ENCODE measurements at places on chromosomes 5 and 9.

- no peak for DNase-seq
Observed at GRCh38 chr9:20573023-20573422, 49.3 kb downstream of the MLLT3 start.

DNA sequence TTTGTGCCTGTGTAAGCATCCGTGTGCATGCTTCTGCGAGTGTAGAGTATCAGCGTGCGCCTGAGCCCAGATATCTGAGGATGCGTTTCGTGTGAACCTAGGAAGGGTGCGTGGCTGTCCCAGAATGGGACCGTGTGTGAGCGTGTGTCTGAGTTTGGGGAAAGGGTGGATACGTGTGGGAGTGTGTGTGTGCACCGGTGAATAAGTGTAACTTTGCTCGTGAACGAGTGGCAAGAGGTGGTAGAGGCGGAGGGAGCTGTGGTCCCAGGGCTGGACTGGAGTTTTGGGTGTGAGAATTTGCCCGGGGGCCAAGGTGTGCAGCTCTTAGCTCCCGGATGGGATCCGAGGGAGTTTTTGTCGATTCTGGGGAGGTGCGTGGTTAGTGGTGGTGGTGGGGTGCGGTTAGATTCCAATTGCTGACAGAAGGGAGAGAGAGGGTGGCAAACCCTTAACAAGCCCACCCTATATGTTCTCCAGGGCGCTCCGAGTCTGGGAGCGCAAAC lies 686 bp upstream of the COL27A1 start:
- DNase-seq = no peak

GRCh38 chr5:96595300-96596090 lies 66.7 kb upstream of the CAST start:
- peak; percentile 22 for DNase-seq

DNA sequence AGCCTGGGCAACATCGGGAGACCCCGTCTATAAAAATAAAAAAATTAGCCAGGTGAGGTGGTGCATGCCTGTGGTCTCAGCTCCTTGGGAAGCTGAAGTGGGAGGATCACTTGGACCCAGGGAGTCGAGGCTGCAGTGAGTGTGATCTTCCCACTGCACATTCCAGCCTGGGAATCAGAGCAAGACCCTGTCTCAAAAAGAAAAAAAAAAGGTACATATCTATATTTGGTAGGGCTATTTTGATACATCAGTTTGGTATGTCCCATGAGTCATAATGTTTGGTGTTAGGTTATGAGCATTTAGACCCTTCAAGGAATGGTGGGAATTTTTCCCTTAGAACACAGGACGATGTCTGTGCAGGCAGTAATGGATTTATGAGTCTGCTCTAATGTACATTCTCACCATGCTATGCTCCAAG lies 55.3 kb upstream of the POU4F3 start:
- no peak for DNase-seq

GRCh38 chr5:144203750-144204596 lies 33.3 kb downstream of the KCTD16 start:
- DNase-seq = peak; percentile 51

- DNase-seq = no peak
Observed at GRCh38 chr5:128681764-128682592, 143.9 kb upstream of the FBN2 start.

GRCh38 chr9:78879324-78880100 lies 582.6 kb downstream of the PSAT1 start:
- DNase-seq = no peak

- DNase-seq = no peak
Observed at GRCh38 chr9:86751207-86751606, 196.1 kb downstream of the GAS1 start.

DNA sequence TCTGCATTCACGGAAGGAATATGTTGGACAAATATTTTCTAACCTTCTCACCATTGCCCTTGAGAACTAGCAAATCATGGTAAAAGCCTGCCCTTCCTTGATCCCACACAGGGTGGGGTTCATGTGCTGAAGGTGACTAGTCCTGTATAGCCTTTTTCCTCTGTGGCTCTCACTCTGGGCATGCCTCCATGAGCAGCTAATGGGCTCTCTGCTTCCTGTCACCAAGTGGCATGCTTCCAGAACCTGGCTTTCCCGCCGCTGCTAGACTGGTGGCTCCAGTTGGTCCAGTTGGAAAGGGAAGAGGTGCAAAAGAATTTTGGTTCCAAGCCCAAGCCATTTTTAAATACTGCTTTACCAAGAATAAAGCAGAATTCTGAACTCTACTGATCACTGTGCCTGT lies 35.5 kb downstream of the FBXO10 start:
- no peak for DNase-seq

DNA sequence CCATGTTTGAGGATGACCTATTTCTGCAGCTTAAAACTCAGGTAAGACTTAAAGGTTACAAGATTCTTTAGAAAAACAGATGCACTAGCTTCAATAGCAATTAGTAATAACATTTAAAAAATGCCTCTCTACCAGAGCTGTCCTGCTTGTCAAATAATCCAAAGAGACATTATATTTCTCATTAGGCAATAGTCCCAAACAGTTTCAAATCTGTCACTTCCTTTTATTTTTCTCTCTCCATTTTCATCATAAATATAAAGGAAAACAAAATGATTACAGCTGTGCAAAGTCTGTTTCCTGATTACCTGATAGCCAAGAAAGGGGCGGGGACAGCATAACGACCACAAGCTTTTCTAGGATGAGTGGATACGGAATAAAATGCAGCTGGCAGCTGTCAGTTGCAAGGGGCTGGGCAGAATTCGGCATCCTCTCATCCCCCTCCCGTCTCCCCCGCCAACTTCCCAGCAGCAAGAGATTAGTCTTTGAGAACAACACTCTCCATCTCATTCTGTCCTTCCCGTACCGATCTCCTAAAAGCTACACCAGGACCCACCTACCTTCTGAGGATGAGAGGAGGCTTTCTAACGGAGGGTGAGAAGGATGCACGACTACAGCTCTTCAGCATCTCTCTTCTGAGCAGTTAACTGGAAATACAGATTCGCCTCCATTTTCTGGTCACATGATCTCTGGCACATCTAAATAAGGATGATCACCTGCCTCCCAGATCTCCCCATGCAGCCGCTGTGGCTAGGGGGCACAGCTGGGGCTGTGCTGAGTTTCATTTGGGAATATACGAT lies 72.5 kb upstream of the PCA3 start:
- DNase-seq = no peak

- DNase-seq = no peak
Observed at GRCh38 chr5:50749181-50749580, 82.7 kb downstream of the PARP8 start.

DNA sequence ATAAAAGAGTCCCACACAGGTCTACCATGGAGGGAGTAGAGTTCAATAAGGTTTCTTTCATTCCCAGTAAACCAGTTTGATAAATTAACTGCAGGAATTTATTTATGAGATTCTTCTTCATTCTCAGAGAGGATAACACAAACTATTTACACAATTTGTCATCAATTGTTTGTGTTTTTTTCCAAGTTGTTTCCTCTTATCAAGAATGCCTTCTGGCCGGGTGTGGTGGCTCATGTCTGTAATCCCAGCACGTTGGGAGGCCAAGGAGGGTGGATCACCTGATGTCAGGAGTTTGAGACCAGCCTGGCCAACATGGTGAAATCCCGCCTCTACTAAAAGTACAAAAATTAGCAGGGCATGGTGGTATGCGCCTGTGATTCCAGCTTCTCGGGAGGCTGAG lies 216.7 kb downstream of the MLLT3 start:
- DNase-seq = no peak

GRCh38 chr5:112366987-112367386 lies 52.1 kb downstream of the EPB41L4A start:
- no peak for DNase-seq

DNA sequence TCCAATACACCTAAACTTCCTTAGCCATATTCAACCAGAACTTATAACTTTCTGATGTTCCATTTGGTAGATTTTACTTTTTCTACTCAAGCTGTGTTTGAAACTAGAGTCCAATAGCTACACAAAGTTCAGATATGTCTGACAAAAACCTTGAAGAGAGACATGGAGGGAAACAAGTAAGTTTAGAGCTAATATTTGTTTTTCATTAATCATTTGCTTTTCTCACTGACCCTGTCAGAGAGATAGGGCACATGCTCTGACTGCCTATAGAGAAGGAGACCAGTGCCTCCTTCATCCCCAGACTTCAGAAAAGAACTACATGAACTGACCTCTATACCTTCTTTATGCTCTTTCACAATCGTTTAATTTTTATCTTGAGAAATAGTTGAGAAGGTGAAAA lies 157.0 kb upstream of the PPP1R2B start:
- no peak for DNase-seq

DNA sequence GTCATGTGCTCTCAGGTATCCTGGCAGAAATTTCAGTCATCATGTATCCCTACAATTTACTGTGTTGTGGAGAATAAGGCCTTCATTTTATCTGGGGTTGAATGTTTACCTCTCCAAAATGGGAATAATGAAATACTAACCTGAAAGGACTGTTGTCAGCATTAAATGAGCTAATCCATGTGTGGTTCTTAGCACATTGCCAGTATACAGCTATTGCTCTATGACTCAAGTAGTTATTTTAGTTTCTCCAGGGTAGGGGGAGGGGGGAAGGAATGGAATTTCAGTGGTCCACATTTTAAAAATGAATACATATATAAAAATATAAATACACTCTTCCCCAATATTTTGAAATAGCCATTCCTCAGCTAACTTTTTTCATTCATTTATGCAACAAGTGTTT lies 3.5 kb downstream of the PAM start:
- DNase-seq = no peak

- DNase-seq = no peak
Observed at GRCh38 chr5:159884917-159885620, 31.2 kb upstream of the ADRA1B start.

DNA sequence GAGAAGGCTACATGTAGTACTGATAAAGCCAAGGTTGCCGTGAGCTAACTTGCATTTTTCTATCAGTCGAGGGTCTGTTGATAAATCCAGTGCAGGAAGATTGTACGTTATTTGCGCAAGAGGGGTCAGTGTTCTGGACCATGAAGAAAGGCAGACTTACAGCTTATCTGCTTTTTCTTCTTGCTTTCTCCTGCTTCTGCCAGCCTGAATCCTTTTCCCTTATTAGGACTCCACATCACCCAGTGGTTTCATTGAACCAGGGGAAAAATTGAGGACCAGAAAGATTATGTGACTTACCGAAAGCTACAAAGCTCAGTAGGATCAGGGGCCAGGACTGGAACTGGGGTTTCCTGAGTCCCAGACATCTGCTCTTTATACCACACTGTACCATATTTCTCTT lies 534.6 kb upstream of the BRINP1 start:
- no peak for DNase-seq

- DNase-seq = no peak
Observed at GRCh38 chr5:142821034-142821732, 51.0 kb downstream of the ARHGAP26 start.

DNA sequence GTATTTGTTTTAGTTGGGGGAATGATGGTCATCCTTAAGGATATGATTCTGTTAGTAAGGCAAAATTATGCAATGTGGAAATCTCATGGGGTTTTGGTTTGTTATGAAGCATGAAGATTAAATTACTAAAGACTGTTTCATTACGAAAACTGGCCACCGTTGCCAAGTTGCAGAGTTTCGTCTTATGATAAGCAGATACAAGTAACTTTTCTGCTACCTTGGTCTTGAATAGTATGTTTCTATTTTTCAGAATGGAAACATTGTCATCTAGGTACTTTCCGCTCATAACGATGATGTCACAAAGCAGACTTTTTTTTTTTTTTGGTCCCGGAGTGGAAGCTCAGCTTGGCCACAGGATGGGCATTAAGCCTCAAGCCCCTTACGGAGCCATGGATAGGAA lies 4.2 kb downstream of the CCNI2 start:
- peak; percentile 55 for DNase-seq

DNA sequence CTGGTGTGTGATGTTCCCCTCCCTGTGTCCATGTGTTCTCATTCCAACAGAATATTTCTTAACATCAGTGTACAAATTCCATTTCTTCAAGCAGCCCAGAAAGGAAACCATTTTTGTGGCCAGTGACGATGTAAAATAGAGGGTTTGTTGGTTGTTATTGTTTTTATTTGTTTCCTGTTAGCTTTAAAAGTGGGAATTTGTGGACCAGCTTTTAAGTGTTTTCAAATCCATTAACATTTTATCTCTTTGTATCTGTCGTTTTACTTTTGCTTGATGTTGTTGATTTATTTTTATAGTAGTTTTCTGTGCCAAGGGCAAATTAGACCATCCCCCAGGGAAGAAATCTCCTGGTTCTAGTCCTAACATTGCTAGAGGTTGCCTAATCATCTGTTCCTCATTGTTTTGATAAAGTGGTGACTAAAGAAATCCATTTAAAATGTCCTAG lies 100.0 kb downstream of the GDNF start:
- DNase-seq = no peak

DNA sequence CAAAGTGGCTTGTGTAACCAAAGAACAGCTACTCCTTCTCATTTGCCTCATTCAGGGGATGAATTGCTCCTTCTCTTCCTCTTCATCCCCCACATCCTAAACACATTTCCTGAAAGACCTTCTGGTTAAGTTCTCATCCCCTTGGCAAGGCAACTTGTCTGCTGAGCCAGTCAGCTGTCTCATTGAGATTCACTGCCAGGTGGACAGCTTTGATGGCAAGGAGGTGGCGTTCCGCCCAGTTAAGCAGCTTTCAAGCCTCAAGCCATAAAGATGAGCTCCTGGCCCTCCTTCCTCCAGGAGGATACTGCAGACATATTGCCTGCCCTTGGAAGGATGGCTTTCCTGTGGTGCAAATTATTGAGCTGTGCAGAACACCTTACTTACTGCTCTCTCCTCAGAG lies 448.6 kb upstream of the MPDZ start:
- DNase-seq = no peak

GRCh38 chr9:13845460-13845859 lies 468.5 kb downstream of the NFIB start:
- DNase-seq = no peak

- DNase-seq = no peak
Observed at GRCh38 chr5:19536387-19536786, 451.6 kb downstream of the CDH18 start.

- no peak for DNase-seq
Observed at GRCh38 chr9:96040591-96041461, 165.3 kb downstream of the ERCC6L2 start.

DNA sequence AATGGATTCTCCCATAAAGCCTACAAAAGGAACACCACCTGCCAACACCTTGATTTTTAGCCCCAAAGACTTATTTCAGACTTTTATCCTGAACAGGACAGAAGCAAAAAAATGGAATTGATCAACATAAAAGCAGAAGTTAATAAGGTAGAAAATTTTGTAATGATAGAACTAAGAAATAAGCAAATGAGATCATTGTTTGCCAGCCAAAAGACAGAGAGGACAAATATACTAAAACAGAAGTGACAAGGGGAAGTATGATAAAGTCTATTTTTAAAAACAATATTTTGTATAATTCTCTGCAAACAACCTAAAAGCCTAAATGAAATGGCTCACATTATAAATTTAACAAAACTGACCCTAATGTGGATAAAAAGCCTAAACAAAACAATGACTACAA lies 110.5 kb upstream of the PRSS3 start:
- no peak for DNase-seq

DNA sequence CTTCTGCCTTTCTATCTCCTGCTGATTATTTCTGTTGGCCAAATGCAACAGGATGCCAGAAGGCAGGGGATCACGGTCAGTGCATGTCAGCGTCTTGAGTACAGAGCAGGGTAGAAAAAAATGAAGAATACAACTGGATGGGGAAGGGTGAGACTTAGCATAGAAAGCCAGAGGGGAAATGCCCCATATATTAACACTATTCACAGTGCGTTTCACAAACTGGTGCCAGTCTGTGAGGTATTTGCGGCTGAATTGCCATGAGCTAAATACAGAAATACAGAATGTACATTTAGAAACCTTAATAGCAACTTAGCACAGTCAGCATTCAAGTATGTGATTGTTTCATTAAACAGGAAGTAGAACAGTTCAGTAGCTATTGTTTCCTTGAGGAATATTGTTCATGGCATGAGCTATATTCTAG lies 31.0 kb upstream of the SLC1A3 start:
- DNase-seq = no peak

Measured in stimulated activated CD4-positive, alpha-beta T cell treated with anti-CD3 and anti-CD28 coated beads, Interleukin-4, amount 100 ng/mL, for 24 hours (primary cell).